Upper lobe of left lung (tissue), 6 donors: ENCODE measurements at places on chromosomes 12 and 14.
A peak's percentile ranks its signal among the peaks of the same experiment; 100 is the strongest.

DNA sequence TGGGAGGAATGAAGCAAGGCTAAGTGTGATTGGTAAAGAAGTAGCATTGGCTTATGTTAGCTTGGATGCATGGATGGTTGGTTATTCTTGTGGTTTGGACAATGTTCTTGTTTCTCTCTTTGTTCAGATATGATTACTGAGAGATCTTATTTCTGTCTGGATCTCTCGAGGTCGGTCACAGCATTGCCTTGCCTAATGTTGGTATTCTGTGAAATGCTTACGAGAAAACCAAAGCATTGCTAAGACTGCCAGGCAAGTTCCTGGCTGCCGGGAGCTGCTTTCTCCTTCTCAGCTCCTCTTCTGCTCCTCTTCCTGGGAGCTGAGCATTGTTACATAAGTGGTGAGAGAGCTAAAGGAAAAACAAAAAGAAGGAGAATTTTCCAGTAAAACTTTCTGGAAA lies 7.4 kb upstream of the RND1 start:
- DNase-seq: no peak

- DNase-seq: no peak
Measured at GRCh38 chr14:92647797-92648279, 100.6 kb downstream of the LGMN start.

GRCh38 chr14:64762044-64763034 lies 58.1 kb downstream of the PLEKHG3 start:
- DNase-seq: peak; percentile 76

DNA sequence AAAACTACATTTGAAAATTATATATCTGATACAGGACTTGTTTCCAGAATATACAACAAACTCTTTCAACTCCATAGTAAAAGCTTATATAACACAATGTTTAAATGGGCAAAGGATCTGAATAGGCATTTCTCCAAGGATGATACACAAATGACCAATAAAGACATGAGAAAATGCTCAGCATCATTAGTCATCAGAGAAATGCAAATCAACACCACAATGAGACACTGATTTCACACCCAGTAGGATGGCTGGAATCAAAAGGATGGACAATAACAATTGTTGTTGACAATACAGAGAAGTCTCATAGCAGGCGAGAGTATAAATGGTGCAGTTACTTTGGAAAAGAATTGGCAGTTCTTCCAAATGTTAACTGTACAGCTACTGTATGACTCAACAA lies 394.9 kb downstream of the BCL11B start:
- no peak for DNase-seq

DNA sequence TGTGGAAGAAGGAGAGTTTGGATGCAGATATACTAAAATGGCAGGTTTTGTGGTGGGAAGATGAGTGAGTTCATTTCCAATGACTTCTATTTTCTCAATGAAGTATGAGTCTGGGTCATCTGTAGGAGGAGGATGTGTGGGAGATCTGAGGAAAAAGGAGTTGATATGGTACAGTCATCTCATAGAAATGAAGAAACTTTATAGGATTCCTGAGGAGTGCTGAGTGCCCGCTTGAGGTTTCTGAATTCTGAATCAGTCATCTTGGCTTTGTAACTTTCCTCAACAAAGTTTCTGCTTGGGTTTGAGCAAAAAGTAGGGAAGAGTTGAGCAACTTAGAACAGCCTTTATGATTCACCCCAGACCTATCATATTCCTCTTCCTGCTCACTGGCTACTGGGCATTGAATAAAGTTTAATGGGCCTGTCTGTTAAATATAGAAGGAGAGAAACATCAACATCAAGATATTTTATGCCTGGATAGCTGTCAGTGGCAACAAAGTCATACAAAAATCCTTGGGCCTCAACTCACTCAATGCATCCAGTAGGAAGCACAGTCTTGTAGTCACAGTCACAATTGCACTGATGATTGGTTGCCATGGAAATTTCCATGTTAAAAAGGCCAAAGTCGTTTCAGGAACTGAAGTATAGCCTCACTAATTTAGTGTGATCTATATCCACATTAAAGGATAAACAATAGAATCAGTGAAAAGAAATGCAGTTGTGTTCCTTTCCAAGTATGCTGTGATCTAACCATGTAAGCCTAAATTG lies 284.7 kb downstream of the DUSP6 start:
- DNase-seq: no peak

- DNase-seq: no peak
Measured at GRCh38 chr12:117850048-117850447, 118.7 kb downstream of the KSR2 start.

- no peak for DNase-seq
Measured at GRCh38 chr14:50656776-50657175, 11.3 kb downstream of the SAV1 start.

- no peak for DNase-seq
Measured at GRCh38 chr12:114655934-114656749, 27.8 kb downstream of the TBX3 start.

GRCh38 chr12:93379981-93380361 lies 2.2 kb downstream of the NUDT4 start:
- no peak for DNase-seq

DNA sequence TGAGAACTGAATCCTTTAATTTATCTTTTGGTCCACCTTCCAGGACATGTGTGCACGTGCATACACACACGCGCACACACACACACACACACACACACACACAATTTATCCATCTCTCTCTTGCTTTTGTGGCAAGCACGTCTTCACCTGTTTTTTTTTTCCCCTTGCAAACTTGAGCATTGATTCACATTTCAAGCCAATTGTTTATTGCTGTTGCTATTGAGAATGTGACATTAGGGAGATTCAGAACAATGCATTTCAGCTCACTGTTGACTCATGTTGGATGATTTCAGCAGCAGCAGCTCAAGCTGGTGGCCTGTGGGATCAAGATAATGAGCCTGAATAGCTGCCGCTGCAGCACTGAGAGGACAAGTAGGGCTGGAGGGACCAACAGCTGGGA lies 128.9 kb downstream of the SNAPC1 start:
- DNase-seq: no peak
